Thoracic aorta (tissue), 2 donors: ENCODE measurements at places on chromosomes 12 and 14. TPM values are rescaled to one million over a fixed set of nuclear protein-coding genes. Genes with fewer than 3 reads are reported as not detected.

Gene MEG3
- 153 TPM for total RNA-seq

Gene DDN
- 0.14 TPM for total RNA-seq

Gene HECTD1
- total RNA-seq, result 185 TPM

Gene ZC3H10
- total RNA-seq, result 7.1 TPM

Gene TBC1D30
- 19.0 TPM for total RNA-seq

- no peak for DNase-seq
- no peaks in the 10 kb centered on the region for H3K36me3 ChIP-seq
- no peaks in the 10 kb centered on the region for H3K27me3 ChIP-seq
- no peak overlapping the region for H3K27ac ChIP-seq
These were observed 1.6 kb upstream of the ACOT6 start for GRCh38 chr14:73610687-73611086.

- no peak overlapping the region for H3K27ac ChIP-seq
- H3K4me1 ChIP-seq, result no peaks in the 10 kb centered on the region
- no peaks in the 10 kb centered on the region for H3K36me3 ChIP-seq
- no peaks in the 10 kb centered on the region for H3K27me3 ChIP-seq
- H3K4me3 ChIP-seq, result no peak overlapping the region
These were observed 377.6 kb upstream of the ATP2B1 start for GRCh38 chr12:90086281-90086680.

DNA sequence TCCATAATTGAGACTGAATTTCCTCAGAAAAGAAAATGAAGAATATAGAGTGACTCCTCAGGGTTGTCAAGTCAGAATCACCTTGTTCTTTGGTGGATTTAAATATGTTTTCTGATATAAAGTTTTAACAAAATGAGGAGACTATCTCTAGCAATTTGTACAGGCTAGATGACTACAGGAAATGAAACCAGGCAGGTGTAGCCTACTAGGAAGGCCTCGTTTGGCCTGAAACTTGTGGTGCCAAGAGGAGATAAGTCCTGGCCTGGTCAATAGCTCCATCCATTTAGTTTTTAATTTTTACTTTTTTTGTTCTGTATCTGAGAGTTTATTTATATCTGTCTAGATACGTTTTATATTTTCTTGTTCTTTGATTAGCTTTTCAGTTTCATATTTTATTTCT, 41.5 kb downstream of the SNAPC1 start:
- no peaks in the 10 kb centered on the region for H3K4me1 ChIP-seq
- no peaks in the 10 kb centered on the region for H3K36me3 ChIP-seq
- DNase-seq, result no peak
- H3K27me3 ChIP-seq, result no peaks in the 10 kb centered on the region
- no peak overlapping the region for H3K27ac ChIP-seq
- H3K4me3 ChIP-seq, result no peak overlapping the region

DNA sequence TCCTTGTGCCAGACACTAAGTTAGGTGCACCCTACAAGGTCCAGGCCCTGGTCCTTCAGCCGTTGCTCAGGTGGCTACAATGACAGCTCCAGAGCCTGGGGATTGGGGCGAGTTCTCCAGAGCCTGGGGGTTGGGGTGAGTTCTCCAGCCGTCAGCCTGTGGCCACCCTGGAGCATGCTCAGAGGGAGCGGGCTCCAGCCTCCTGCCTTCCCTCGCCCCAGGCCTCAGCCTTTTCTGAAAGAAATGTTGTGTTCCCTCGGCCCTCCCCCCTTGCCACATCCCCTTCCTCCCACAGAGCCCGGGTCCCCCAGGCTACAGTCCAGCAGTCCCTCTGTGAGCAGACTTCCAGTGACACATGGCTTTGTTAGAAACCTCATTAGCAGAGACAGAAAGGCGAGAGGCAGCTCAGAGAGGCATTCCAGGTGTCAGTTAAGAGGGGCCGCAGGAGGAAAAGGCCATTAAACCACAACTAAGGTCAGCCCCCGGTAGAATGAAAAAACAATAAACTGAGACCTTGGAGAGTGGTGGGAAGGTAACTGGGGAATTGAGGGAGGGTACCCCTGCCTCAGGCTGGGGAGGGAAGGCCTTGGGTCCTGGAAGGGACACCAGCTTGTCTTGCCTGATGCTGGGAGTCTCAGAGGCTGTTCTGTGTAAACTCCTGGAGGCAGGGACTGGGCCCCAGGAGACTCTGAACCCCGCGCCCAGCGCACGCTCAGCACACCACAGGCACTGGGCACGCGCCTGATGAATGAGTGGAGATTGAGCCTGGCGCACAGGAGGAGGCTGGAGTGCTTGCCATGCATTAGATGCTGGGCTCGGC, 23.1 kb upstream of the COL2A1 start:
- no peaks in the 10 kb centered on the region for H3K27me3 ChIP-seq
- H3K27ac ChIP-seq, result no peak overlapping the region
- H3K4me1 ChIP-seq, result no peaks in the 10 kb centered on the region
- H3K4me3 ChIP-seq, result no peak overlapping the region

DNA sequence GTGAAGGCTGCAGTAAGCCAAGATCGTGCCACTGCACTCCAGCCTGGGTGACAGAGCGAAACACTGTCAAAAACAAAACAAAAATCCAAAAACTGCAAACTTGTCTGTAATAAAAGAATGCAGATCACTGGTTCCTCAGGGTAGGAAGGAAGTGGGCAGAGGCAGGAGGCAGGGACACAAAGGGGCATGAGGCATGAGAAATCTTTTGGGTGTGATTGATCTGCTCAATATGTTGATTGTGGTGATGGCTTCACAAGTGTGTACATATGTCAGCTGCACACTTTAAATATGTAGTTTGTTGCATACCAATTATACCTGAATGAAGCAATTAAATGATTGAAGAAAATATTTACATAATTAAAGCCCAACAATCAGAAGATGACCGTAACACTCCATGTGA, 117.6 kb downstream of the CMAS start:
- no peaks in the 10 kb centered on the region for H3K36me3 ChIP-seq
- no peak for DNase-seq
- no peak overlapping the region for H3K4me3 ChIP-seq
- H3K27me3 ChIP-seq, result no peaks in the 10 kb centered on the region

GRCh38 chr12:120376416-120376815, 7.5 kb upstream of the MSI1 start:
- H3K4me1 ChIP-seq, result no peaks in the 10 kb centered on the region
- H3K27me3 ChIP-seq, result peaks cover 5% of the 10 kb centered on the region
- H3K36me3 ChIP-seq, result no peaks in the 10 kb centered on the region
- no peak overlapping the region for H3K4me3 ChIP-seq

DNA sequence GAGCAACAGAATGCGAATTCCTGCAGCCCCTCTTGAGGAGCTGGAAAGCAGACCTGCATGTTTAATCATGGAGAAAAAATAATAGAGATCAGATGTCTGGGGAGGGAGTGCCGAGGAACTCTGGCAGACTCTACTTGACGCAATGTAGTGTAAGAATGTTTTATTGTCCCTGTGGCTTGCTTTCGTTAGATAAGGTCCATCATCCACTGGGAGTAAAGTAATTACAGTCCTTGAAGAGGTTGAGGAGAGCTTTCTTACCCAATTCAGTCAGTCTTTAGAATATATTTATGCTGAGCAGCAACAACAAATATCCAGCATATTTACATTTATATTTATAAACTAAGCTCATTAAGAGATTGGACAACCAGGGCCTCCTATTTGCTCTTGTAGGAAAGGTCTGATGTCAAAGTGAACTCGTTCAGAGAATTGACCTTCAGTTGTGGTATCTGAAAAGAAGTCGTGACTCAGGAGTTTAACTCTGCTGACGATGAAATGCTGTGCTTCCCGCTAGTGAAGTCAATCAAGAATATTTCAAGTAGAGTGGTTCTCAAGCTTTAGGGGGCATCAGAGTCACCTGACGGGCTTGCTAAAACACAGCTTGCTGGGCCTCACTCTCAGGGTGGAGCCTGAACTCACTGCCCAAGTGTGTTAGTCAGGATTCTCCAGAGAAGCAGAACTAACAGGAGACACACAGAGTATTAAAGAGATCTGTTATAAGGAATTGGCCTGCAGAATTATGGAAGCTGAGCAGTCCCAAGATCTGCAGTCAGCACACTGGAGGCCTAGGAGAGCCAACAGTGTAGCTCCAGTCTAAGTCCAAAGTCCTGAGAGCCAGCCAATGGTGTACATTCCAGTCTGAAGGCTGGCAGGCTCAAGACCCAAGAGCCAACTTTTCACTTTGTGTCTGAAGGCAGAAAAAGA, 139.3 kb upstream of the LMNTD1 start:
- H3K27ac ChIP-seq, result no peak overlapping the region
- peaks cover 8% of the 10 kb centered on the region for H3K4me1 ChIP-seq
- H3K4me3 ChIP-seq, result no peak overlapping the region
- no peak for DNase-seq
